Stimulated activated CD4-positive, alpha-beta T cell treated with anti-CD3 and anti-CD28 coated beads, Interleukin-15, amount 100 ng/mL, for 24 hours (primary cell): ENCODE measurements at places on chromosomes 2 and 18.

- no peak for DNase-seq
Measured at GRCh38 chr2:44522846-44523245, 161.1 kb downstream of the CAMKMT start.

- no peak for DNase-seq
Measured at GRCh38 chr2:238077292-238077691, 16.5 kb downstream of the SCLY start.

DNA sequence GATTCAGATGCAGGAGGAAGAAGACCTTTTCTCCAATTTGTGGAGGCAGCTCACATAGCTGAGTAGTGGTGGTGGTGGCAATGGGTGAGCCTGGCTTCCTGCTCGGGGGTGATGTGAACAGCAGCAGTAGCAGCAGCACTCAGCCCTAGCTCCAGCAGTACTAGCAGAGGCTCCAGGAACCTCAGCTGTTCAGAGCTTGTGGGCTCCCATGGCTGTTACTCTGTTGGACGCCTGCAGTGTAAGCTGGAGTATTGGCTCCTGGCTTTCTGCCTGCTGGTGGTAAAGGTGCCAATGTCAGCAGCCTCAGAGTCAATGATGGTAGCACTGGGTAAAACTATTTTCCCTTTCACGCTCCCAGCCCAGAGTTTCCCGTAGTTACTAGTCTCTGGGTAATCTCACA is 3.1 kb upstream of the SEH1L start:
- DNase-seq = no peak

- no peak for DNase-seq
Measured at GRCh38 chr2:205655779-205656456, 26.4 kb upstream of the NRP2 start.

DNA sequence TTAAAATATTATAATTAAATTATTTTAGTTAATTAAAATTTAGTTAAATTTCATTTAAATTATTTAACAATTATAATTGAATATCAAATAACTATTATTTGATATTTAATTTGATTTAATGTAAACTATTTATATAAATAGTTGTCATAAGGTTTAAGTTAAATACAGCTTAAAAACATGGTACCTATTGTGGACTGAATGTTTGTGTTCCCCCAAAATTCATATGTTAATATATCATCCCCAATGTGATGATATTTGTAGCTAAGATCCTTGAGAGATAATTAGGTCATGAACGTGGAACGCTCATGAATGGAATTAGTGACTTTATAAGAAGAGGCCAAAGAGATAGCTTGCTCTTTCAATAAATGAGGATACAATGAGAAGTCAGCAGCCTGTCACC is 505.7 kb upstream of the LRATD1 start:
- no peak for DNase-seq
